Fibroblast of pulmonary artery (primary cell): ENCODE measurements at places on chromosomes 7 and 10.

GRCh38 chr10:75276069-75276872, 40.5 kb upstream of the COMTD1 start:
- no peak for DNase-seq

GRCh38 chr10:103859161-103860086, 4.0 kb upstream of the SH3PXD2A start:
- DNase-seq, result peak; percentile 80

DNA sequence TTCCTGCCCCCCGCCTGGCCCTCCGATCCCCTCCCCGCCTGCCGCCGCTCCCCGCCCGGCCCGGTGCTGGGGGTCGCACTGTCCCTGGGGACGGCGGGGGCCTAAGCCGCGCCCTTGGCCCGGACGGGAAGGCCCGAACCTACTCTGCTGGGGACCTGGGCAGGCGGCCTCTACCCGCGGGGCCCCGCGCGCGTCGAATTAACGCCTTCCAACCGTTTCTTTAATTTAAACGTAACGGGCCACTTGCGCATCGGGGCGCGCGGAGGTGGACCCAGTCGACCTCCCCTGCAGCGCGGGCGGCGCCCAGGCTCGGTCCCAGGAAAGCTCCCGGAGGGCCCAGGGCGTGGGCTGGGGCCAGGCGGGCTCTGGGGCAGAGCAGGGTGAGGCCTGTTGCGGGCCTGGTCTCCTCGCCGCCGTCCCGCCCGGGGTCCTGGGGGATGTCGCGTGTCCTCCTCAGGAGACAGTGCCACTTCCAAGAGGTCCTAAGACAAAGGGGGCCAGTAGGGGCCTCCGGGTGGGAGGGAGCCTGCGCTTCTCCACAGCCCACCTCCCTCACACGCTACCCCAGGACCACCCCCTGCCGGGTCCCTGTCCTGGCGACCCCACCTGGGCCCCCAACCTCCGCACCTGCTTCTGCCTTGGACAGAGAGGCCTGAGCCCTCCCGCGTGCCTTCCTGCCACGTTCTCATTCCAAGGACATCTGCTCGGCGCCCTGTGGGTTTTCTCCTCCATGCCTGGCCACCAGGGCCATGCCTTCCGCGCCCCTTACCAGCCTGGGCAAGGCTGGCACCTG, 658 bp upstream of the PTPRN2 start:
- DNase-seq, result no peak

- peak; percentile 28 for DNase-seq
Observed at GRCh38 chr7:15561835-15562234, at the start of gene AGMO. Gene AGMO, minus strand, starts transcription at chr7:15562015.

DNA sequence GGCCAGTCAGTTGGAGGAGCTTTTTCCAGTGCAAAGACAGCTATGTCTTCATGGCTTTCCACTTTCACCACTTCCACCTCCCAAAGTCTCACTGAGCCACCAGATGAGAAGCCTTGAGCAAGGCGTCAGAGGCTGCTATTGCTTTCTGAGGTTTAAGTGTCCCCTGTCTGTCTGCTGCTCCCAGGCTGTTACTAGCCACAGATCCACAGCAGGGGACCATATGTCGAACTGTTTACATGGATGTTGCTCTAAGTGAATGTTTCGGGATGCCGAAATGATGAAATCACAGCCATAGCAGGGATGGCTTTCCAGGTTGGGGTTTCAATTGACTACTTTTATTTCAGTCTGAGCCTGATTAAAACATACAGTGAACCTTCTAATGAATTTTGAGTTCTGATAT, 88.5 kb downstream of the AVL9 start:
- no peak for DNase-seq

- no peak for DNase-seq
Observed at GRCh38 chr7:158017111-158018097, 570.2 kb downstream of the PTPRN2 start.
